Fibroblast of lung (primary cell): ENCODE measurements at places on chromosomes 2 and 18. TPM values are rescaled to one million over a fixed set of nuclear protein-coding genes. Genes with fewer than 3 reads are reported as not detected.

KIF5C gene
- 0.17 and 0.51 TPM in 2 replicates for total RNA-seq

CCBE1 gene
- 60.9 and 122 TPM in 2 replicates for total RNA-seq

CDK15 gene
- total RNA-seq = 1.3 and 5.1 TPM in 2 replicates

AOX1 gene
- total RNA-seq = 65.1 and 81.4 TPM in 2 replicates

RGPD4 gene
- under 0.01 TPM in 1 of 2 replicates, not detected in the other for total RNA-seq

GRHL1 gene
- total RNA-seq = 0.77 and 0.99 TPM in 2 replicates

NCL gene
- 97.6 and 113 TPM in 2 replicates for total RNA-seq

CMPK2 gene
- total RNA-seq = 0.26 and 0.33 TPM in 2 replicates

YWHAQ gene
- total RNA-seq = 247 and 323 TPM in 2 replicates

TUBA3E gene
- not detected in 2 replicates for total RNA-seq

IL37 gene
- total RNA-seq = not detected in 2 replicates

SOX11 gene
- total RNA-seq = 0.99 and 2.1 TPM in 2 replicates

BCL11A gene
- under 0.01 and 0.17 TPM in 2 replicates for total RNA-seq

MAP3K19 gene
- not detected in 2 replicates for total RNA-seq

RESP18 gene
- total RNA-seq = not detected in 2 replicates

NOSTRIN gene
- total RNA-seq = 0.50 TPM in 1 of 2 replicates, not detected in the other

ZAP70 gene
- total RNA-seq = not detected in 2 replicates

COL4A3 gene
- 0.26 and 0.33 TPM in 2 replicates for total RNA-seq

B3GNT7 gene
- under 0.01 and 0.17 TPM in 2 replicates for total RNA-seq

SAP130 gene
- total RNA-seq = 2.6 and 4.5 TPM in 2 replicates

GPR45 gene
- not detected in 2 replicates for total RNA-seq

GRCh38 chr2:150674283-150674682, 186.8 kb upstream of the RND3 start:
- peak; percentile 47 for DNase-seq

DNA sequence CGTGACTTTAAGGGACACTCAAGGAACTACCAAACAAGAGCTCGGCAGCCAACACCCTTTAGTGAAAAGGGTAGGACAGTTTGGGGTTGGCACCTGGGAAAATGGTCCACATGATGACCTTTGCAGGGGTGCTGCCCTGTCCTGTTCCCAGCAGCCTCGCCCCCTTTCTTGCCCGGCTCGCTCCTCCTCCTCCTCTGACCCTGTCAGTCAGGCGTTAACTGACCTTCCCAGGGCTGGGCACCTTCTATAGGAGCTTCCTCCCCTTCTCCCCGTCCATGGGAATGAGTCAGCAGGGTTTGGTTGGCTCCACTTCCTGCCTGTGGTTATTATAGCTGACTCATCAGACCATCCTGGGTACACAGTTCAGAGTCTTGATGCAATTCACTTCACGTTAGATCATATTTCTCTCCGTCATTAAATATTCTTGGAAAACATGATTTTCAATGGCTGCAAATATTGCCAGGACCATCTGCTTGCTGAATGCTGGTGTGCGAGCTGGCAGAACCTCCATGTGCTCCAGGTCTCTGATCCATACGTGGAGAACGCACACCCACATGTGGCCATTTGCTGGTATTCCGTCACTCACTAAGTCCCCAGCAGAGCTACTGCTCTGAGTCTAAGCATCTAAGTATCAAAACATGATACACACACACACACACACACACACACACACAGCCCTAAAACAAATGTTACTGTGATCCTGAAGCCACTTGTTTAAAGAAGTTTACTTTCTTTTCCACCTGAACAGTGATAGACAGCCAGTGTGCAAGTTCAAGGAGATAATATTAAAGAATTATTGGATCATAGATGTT, 185.0 kb downstream of the ANAPC1 start:
- peak; percentile 99 for DNase-seq

- DNase-seq = peak; percentile 34
These were observed 271.9 kb downstream of the NCKAP5 start for GRCh38 chr2:133296401-133296800.

GRCh38 chr18:34697233-34697632, 12.9 kb upstream of the DTNA start:
- peak; percentile 42 for DNase-seq

DNA sequence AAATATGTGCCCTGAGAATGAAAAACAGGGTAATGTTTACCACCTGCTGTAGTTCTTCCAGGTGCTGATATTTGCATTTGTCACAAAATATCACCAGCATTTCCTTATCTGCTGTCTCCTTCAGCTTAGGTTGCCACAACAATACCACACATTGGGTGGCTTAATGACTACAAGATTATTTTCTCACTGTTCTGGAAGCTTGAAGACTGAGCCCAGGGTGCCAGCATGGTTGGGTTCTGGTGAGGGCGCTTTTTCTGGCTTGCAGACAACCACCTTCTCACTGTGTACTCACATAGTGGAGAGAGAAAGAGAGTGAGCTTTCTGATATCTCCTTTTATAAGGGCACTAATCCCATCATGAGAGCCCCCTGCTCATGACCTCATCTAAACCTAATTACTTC, 407.5 kb upstream of the RGPD4 start:
- DNase-seq = no peak

- no peak for DNase-seq
These were observed 260.5 kb downstream of the CCDC85A start for GRCh38 chr2:56444339-56444738.

GRCh38 chr2:134663451-134664450, 55.0 kb downstream of the TMEM163 start:
- DNase-seq = no peak

DNA sequence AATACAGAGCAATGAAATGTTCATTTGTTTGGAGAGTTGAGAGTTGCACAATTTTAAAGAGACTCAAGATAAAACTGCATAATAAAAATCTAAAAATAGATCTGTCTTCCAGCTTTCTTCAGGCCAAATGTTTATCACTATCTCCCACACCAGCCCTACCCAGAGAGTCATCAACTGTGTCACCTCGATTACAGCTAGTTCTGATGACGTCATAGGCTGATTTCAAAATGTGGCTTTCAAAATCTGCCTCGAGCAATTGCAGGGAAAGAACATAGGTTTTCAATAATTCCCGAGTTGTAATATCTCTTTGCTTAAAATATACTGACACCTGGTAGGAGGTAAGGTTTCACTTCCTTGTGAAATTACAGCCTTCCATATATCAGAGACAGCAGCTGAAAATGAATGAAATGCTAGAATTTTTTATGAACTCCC, 677.6 kb upstream of the ID2 start:
- DNase-seq = peak; percentile 94

GRCh38 chr2:216863946-216864345, 4.1 kb upstream of the TNP1 start:
- no peak for DNase-seq

DNA sequence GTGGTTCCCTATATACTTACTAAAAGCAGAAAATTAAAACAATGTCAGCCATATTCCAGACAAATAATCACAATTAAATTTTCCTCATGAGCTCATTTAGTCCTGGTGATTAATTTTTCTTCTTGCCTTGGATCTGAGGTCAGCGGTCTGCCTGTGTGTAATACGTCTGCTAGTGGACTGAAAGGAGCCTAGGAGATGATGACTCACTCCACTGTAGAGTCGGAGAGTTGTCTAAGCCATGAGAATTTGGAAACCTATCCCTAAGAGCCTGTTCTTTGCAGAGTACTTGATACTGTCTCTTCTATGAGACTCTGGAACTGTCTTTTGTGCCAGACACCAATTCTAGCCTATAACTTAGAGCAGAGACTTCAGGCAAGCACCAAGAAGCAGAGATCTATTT, 94.2 kb upstream of the RAB27B start:
- DNase-seq = peak; percentile 94

GRCh38 chr2:176826984-176827668, 385.5 kb upstream of the HNRNPA3 start:
- no peak for DNase-seq

- DNase-seq = no peak
These were observed 187.5 kb upstream of the NRXN1 start for GRCh38 chr2:51219468-51219867.

- DNase-seq = no peak
These were observed 56.7 kb upstream of the ASAP2 start for GRCh38 chr2:9149726-9150567.

DNA sequence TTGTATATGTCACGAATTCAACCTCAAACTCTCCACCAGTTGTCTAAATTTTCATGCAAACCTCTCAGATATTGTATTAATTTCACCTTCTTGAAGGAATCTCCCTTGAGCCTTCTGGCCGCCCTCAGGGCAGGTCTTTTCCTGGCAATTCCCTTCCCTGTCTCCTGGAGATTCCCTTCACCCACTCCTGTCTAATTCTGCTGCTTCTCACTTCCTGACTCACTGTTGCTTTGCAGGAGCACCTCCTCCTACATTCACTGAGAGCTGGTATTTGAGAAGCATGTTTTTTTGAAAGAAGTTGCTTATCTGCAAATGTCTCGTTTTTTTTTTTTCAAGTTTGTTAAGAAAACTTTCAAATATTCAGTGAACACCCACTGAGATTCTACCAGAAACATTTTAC, 79.9 kb upstream of the OTOS start:
- peak; percentile 14 for DNase-seq

DNA sequence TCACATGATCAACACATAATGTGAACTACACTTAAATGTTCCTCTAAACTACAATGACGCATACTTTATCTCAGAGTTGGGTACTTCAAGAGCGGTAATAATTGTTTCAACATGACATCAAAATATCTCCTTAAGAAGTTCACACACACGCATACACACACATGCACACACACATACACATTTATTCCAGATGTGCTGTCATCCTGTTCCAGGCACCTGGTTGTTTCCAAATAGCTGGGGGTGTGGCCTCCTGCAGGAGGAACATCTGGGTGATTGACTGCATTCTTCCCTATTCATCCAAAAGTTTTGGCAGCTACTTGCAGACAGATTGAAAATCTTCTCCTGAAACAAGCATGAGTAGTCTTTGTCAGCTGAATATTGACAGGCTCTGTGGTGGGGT, 37.9 kb upstream of the PIK3C3 start:
- DNase-seq = no peak

GRCh38 chr18:68564351-68564750, 150.6 kb downstream of the TMX3 start:
- no peak for DNase-seq

GRCh38 chr2:2562867-2563266, 231.8 kb upstream of the MYT1L start:
- DNase-seq = no peak

DNA sequence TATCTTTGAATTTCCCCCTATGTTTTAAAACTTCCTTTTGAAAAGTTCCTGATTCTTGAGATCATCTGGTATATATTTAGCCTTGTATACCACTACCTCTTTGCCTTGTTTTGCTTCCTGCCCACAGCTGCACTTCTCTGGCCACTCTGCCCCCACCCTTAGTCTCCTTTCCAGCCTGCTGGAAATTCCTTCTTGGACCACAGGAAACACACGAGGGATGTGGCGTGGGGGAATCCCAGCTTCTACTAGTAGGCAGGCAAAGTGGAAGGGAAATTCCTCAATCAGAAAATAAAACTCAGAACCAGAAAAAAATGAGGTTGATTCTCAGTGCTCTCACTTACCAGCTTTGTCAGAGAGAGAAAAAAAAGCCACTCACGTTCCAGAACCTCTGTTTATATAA, 13.4 kb downstream of the IL18RAP start:
- peak; percentile 20 for DNase-seq

GRCh38 chr2:222043897-222044296, 254.9 kb downstream of the PAX3 start:
- DNase-seq = no peak

- no peak for DNase-seq
These were observed 308.4 kb upstream of the MYT1L start for GRCh38 chr2:2639251-2640139.

DNA sequence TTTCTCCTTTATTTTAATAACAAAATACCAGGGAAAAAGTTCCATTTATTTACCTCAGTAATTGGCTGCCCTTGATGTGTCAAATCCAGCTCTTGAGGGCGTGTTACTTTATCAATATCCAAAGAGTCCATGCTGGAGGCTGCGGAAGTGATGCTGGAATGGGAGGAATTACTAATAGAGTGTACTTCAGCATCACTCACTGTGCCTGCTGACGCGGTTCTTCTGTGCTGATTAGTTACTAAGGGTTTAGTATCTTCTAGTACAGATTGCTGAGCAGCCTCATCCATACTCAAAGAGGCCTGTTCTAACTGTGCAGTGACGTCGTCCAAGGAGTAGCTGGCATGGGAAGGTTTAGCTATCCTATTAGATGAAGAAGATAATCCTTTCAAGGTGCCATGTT, 45.6 kb downstream of the RAPH1 start:
- DNase-seq = no peak

DNA sequence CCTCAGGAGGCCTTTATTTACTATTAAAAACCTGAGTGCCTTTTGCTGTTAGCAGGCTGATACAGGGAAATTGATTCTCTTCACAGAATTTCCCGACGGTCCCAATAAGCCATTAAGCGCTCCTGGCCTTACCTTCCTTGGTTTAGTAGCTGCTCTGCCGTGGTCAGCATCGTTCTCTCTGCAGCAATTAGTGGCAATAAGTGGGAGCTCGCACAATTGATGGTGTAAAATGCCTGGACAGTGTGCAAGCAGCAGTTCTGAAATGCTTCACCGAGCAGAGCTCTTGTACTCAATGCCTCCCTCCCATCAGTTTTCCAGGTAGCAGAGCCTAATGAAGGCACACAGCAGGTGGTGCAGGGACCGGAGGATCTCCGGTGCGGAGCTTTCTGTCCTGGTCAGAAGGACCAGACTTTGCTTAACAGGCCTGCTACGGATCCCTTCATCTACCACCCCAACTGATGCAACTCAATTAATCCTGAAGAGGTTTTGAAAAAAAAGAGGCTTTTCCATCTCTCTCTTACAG, 1.1 kb upstream of the LINC00305 start:
- no peak for DNase-seq

- DNase-seq = no peak
These were observed 315.6 kb downstream of the SETBP1 start for GRCh38 chr18:44996261-44996660.

DNA sequence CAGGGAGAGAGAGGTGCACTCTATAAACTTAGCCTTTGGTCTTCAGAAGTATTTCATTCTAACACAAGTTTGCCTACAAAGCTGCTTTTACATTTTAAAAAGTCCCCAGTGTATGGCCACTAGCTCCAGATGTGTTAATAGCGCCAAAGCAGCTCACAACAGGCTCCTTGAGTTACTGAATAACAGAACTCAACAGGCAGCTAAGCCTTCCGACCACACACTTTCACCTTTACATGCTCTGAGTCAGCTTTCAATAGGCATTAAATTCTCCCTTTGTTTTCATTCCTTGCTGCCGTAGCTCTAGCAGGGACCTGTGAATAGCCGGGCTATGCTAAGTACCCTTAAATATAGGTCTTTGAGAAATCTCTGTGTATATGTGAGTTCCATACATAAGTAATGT, 262.8 kb upstream of the PARD3B start:
- DNase-seq = no peak

- no peak for DNase-seq
These were observed 48.6 kb downstream of the SPATS2L start for GRCh38 chr2:200354833-200355751.

GRCh38 chr2:236261452-236261851, 2.8 kb downstream of the ASB18 start:
- peak; percentile 38 for DNase-seq
